HuH-7 (cell line): ENCODE measurements at places on chromosomes 16 and 17.
A peak's percentile ranks its signal among the peaks of the same experiment; 100 is the strongest.

- no peak for DNase-seq
Observed at GRCh38 chr17:74249590-74250270, 24.3 kb upstream of the DNAI2 start.

GRCh38 chr17:75168998-75169397, 13.8 kb downstream of the SUMO2 start:
- DNase-seq: no peak

GRCh38 chr16:84647828-84648594, at the start of gene KLHL36:
KLHL36 (plus strand) TSS chr16:84648511; CDS start chr16:84650868, 2,357 bp downstream.
- DNase-seq: peak; percentile 89

GRCh38 chr17:57016764-57017116, 38.8 kb downstream of the SCPEP1 start:
- no peak for DNase-seq

- no peak for DNase-seq
Observed at GRCh38 chr16:27302126-27302525, 11.6 kb upstream of the IL4R start.

- DNase-seq: no peak
Observed at GRCh38 chr17:38704606-38705522, at the start of gene MLLT6. MLLT6 (plus strand) TSS chr17:38705273; CDS start chr17:38705633, 360 bp downstream.

DNA sequence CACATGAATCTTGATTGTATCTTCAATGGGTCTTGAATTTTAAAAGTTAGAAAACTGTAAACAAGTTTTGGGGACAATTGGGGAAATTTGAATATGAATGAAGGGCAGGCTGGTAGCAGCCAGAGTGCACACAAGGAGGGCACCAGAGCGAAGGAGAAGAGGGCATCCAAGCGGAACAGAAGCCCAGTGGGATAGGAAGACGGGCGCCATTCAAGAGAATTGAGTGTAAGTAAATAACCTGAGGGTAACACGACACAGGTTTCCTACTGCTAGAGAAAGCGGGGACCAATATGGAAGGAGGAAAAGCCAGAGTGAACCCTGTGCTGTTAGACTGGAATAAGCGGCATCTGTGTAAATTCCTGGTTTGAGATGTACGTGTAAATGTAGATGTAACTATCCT, 115.1 kb upstream of the CCL2 start:
- no peak for DNase-seq

- DNase-seq: no peak
Observed at GRCh38 chr16:22330326-22330725, 33.1 kb downstream of the POLR3E start.

- no peak for DNase-seq
Observed at GRCh38 chr16:66220702-66221101, 145.8 kb upstream of the CDH5 start.

DNA sequence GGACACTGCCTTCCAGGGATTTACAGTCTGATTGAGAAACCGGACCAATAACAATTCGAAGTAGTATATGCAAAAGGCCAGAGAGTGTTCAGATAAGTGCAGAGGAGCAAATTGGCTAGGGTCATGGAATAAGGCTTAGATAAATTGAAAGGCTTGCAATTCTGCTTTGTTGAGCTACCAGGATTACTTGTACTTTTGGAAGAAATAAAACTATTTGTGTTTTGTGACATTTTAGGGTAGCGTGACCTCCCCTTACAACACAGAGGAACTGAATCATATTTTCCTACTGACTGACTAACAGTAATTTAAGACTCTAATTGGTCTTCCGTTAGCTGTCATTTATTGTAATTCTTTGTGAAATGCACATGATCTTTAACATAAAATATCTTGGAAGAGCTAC, 104.7 kb downstream of the PITPNC1 start:
- DNase-seq: no peak

- DNase-seq: no peak
Observed at GRCh38 chr17:28086519-28086918, 44.0 kb downstream of the NLK start.

GRCh38 chr17:79654350-79654959, 43.6 kb upstream of the RBFOX3 start:
- DNase-seq: no peak

- DNase-seq: no peak
Observed at GRCh38 chr16:50603206-50604064, 55.2 kb downstream of the NKD1 start.

DNA sequence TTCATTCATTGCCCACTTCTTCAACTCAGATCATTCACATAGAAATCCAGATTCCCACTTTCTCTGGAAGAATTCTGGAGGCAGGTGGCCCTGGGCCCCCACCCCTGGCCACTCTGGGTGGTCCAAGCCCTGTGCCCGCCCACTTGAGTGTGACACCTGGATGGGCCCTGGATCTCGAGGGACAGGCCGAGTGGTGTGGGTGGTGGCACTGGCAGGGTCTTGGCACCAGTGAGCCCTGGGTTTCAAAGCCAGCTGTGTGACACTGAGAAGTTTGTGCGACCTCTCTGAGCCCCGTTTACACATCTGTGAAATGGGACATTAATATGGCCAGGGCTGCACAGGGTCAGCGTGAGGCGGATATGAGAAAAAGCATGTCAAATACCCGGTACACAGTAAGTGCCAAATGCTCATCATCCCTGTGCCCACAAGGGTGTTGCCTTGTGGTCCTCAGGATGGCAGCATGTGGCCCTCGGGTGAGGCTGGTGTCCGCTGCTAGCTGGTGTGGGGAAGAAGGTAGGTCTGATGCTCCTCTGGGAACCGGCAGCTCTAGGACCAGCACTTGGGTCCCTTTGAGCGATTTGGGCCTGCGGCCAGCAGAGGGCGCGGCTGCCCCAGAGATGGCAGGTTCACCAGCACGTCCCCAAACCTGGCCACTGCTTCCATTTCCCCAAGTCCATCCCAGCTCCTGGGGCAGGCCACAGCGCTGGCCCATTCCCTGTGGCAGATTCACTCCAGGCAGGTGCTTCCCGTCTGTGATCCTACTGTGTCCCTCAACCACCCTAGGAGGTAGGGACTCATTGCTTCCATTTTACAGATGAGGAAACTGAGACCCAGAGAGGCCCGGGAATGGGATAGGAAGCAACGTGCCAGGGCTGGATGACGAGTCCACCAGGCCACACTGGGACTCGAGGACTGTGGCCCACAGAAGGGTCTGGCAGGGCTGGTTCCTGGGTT, 3.6 kb downstream of the OSGIN1 start:
- DNase-seq: peak; percentile 91

DNA sequence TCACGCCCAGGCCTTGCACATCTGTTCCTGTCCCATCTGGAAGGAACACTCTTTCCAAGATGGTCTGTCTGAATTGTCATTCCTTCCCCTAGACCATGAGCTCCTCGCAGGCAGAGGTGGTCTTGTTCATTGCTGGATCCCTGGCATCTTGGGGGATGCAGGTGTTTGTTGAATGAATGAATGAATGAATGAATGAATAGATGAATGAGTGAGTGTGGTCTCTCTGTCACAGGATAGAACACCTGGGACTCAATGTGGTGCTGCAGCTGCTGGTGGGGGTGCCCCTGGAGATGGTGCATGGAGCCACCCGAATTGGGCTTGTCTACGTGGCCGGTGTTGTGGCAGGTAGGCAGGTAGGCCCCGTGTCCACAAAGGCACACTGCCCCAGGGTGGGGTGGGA, 32.2 kb downstream of the RHBDL3 start:
- DNase-seq: no peak

GRCh38 chr17:42403150-42403549, 14.9 kb upstream of the STAT3 start:
- DNase-seq: no peak

GRCh38 chr17:37761059-37761458, 16.2 kb upstream of the HNF1B start:
- no peak for DNase-seq

- no peak for DNase-seq
Observed at GRCh38 chr16:25064937-25065336, 46.6 kb upstream of the LCMT1 start.

DNA sequence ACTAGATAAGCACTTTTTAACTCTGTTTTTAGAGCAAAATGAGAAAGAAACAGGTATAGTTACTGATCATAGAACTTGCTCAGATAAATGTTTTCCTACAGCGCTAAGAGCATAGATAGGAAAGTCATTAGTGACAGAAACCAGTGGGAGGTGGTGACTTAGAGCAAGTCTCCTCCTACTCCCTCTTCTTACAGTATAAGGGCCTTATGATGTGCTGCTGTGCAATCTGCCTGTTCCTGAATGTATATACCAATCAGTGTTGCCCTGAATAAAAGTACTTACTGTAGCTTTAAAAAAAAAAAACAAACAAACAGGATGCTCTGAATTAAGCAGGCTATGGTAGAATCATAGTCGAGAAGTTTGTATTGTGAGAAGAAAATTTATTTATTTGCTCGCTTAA, 23.3 kb upstream of the RASL10B start:
- no peak for DNase-seq

DNA sequence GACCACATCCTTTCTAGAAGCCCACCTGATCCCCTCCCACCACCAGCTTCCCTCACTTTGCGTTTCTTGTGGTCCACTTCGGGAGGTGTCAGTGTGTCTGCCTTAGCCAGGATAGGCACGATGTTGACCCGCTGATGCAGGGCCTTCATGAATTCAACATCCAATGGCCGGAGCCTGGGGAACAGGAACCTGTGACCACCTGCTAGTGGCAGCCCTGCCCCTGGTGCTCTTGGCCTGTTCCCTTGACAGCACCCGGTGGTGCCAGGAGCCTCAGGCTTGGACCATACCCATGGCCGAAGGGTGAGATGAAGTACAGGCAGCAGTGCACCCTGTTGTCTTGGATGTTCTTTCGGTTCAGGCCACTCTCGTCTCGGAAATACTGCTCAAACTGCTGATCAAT, 7.2 kb upstream of the MTMR4 start:
- no peak for DNase-seq

DNA sequence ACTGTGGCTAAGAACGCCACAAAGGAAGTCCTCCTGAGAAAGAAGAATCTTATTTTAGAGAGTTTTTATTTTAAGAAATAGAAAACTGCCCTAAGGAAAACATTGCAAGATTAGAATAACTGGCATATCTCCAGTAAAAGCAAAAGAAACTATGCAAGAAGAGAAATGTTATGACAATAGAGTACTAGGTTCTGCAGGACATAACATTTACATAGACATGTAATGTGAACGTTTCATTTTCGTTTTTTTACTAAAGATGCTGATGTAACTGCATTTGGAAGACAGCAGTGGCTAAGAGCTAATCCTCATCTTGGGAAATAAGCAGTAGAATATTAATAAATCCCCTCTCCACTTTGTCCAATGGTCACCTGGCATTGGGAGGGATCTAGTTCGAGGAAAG, 7.8 kb upstream of the ASGR2 start:
- no peak for DNase-seq
